RKO (cell line): ENCODE measurements at places on chromosomes 12 and 14.

- no peak for DNase-seq
Observed at GRCh38 chr12:114167431-114167830, 201.3 kb upstream of the RBM19 start.

GRCh38 chr12:51867371-51867770 is 18.9 kb upstream of the FIGNL2 start:
- DNase-seq: no peak

DNA sequence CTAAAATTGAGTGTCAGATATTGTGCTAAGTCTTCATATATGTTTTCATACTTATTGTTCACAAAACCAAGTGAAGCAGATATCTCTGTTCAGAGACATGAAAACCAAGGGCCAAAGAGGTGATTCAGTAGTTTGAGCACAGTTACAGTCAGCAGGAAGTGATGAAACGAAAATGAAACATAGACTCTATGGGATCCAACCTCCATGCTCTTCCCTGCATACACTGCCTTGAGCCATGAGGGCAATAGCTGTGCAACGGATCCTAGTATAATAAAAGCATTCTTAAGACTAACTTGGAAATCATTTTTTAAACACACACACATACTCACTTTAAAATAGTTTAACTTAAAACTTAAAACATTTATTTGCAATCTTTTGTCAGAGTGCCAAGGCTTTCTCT is 27.9 kb downstream of the ESR2 start:
- DNase-seq: peak; percentile 82

- DNase-seq: no peak
Observed at GRCh38 chr12:109997393-109997792, 1.2 kb upstream of the GIT2 start.

GRCh38 chr12:75862692-75863471 is 168.7 kb downstream of the PHLDA1 start:
- peak; percentile 98 for DNase-seq

GRCh38 chr14:100839681-100840111 is 13.8 kb downstream of the MEG3 start:
- no peak for DNase-seq

DNA sequence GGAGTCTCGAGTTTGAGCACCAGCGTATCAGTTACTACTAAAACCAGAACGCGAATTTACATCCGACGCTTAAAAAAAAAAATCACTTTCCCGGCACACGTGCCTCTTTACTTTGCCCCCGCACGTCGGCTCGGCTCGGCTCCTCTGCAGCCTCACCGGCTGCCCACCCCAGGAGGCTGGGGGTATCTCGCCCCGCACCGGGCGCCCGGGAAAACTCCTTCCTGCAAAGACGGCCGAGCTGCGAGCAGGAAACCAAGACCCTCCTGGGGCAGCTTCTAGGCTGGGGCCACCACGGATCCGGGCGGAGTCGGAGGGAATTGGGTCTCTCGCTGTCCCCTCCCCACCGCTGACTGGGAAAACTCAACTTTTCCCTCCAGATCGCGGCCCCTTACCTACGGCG is 610 bp downstream of the VSIG10 start:
- DNase-seq: peak; percentile 36

DNA sequence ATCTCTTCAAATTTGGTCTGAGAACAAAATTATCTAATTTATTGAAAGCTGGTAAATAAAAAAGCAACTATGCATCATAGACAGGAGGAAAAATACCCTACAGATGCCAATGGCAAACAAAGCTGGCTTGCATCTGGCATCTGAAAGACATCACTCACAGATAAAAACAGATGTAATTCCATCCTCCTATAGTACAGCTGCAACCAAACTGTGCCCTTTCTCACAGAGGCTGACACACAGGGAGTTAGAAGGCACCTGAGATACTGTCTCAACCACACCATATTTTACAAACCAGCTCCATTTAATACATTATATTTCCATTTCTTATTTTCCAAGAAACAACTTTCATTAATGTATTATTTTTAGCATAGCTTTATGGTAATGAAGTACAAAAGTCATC is 39.4 kb downstream of the DUSP16 start:
- DNase-seq: no peak

GRCh38 chr14:59265808-59266207 is 77.3 kb downstream of the DAAM1 start:
- peak; percentile 50 for DNase-seq

- DNase-seq: no peak
Observed at GRCh38 chr12:52007158-52007921, 594 bp downstream of the TAMALIN start.

- DNase-seq: no peak
Observed at GRCh38 chr14:53236708-53237107, 83.6 kb upstream of the DDHD1 start.

DNA sequence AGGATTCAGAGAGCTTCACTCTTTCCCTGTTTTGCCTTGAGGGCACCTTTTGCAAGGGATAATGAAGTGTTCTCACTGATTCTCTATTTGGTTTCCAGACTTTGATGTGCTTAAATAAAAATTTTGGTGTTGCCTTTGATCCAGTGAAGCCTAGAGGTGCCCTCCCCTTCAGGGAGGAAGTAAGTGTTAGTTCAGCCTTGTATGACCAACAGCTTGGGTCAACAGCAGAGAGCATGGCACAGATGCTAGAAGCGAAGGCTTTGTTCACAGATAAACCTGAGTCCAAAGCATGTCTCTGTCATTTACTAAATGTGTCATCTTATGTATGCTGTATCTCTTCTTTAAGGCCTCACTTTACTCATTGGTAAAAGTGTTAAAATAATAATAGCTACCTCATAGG is 52.8 kb upstream of the STXBP6 start:
- DNase-seq: no peak

DNA sequence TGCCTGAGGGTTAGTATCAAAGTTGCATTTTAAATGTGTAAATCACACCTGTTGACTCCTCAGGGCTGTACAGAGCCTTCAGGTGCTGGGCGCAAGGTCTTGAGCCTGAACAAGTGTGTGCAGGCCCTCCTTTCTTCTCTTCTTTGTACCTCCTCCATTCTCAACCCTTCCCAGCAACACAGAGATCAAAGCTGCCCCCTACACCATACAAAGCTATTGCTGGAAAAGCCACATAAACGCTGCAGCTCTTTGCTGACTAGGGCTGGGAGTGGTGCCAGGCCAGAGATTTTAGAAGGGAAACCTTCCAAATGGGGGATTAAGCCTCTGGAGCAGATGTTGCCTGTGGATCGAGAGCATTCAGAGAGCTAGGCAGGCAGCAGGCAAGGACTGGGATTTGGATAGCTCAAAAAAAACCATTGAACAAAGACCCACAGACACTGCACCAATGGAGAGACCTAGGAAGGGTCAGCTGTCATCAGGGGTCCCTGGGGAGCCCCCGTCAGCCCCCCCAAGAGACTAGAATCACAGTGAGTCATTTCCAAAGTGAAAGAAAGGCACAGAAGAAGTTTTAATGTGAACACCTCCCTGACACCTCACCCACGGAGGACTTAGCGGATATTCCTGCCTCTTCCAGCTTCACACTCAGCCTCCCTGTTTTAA is 18.2 kb upstream of the SUSD6 start:
- no peak for DNase-seq

- no peak for DNase-seq
Observed at GRCh38 chr12:25200703-25201102, 5.7 kb downstream of the ETFRF1 start.

GRCh38 chr14:59261334-59261733 is 72.9 kb downstream of the DAAM1 start:
- no peak for DNase-seq

- no peak for DNase-seq
Observed at GRCh38 chr14:22106700-22107697, 433.4 kb upstream of the OR4E1 start.

DNA sequence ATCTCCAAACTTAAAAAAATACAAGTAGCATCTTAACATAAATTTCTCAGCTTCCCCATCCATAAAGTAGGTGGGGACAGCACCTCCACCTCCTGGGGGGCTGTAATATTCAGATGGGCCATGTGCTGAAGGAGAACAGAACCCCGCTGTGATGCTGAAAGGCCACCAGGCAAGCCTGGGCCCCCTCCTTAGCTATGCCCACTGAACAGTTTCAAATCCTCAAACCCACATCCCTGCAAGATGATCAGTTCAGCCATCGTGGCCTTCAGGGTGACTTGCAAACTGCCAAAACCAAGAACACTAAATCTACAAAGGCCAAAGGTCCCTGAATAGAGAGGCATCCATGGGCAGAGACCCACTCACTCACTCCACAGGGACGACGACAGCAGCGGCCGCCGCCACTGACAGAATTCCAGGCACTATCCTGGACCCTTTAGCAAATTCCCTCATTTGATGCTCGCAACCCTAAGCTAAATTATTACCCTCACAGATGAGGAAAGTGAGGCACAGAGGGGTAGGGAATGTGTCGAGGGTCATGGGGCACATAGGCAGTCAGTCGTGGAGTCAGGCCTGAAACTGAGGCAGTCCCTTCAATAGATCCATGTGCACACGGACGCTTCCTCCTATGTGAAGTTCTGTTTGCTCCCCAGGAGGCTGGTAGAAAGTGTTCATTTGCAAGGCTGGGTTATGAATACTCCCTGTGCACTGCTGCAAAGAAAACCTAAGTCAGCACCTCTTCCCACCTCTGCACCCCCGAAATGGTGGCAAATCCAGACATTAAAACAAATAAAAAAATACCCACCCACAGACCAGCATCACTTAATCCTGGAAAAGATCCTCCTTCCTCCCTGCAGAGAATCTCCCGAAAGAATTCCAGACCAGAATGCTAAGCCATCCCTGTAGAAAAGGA is 5.9 kb downstream of the ITPK1 start:
- DNase-seq: no peak

DNA sequence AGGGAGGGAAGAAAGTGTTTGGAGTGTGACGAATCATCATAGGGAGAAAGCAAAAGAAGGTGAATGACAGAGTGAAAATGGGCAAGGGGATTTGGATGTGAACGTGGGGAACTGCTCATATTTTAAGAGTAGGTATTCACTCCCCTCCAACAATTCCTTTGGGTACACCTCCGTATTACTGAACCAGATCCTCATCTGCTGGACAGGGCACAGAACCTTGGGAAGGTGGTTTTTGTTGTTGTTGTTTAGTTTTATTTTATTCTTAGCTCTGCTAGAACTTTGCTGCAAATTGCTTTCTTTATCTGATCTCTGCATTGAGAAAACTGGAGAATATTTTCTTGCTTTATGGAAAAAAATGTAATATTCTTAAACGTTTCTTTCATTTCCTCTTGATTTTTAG is 7.1 kb downstream of the SCN8A start:
- DNase-seq: no peak

GRCh38 chr12:108611884-108612415 is 14.1 kb upstream of the TMEM119 start:
- peak; percentile 75 for DNase-seq

DNA sequence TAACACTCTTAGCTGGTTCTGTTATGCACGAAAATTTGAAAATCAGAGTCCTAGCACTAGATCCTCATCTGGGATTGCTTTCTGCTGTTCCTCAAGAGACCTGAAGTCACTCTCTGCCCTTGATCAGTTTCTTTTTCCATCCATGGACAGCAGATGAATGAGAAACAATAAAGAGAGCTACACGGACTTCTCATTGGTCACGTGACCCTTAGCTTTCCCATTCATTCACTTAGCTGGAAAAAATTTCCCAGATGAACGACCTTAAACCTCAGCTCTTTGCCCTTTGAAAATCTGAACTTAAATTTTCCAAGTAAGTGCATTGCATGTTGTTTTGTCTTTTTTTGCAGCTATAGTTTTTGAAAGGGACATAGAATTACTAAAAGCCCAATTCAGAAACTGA is 27.2 kb upstream of the RGS6 start:
- DNase-seq: no peak
